ENCODE measurements at places on chromosomes 16 and 17. TPM values are rescaled to one million over a fixed set of nuclear protein-coding genes. Genes with fewer than 3 reads are reported as not detected.

The NPIPB9 gene
- 0.90 TPM for total RNA-seq

GRCh38 chr16:3097266-3097665 lies 1.8 kb downstream of the ZSCAN10 start:
- DNase-seq, result no peak
- no peak overlapping the region for H3K4me3 ChIP-seq
- H3K27me3 ChIP-seq, result no peaks in the 10 kb centered on the region
- H3K4me1 ChIP-seq, result peaks cover 5% of the 10 kb centered on the region

The HLF gene
- total RNA-seq, result 0.13 TPM

- no peaks in the 10 kb centered on the region for H3K36me3 ChIP-seq
- no peak overlapping the region for H3K4me3 ChIP-seq
- no peaks in the 10 kb centered on the region for H3K27me3 ChIP-seq
- no peak overlapping the region for H3K27ac ChIP-seq
- H3K4me1 ChIP-seq, result no peaks in the 10 kb centered on the region
- no peak for DNase-seq
Observed at GRCh38 chr16:85088570-85089199, 23.6 kb downstream of the CIBAR2 start.

- peak overlapping the region; percentile 91 for H3K4me3 ChIP-seq
- H3K27me3 ChIP-seq, result no peaks in the 10 kb centered on the region
- H3K36me3 ChIP-seq, result peaks cover 5% of the 10 kb centered on the region
- H3K27ac ChIP-seq, result peak overlapping the region; percentile 100
- no peak for DNase-seq
Observed at GRCh38 chr17:81551458-81552243, 502 bp downstream of the FAAP100 start.

- H3K4me3 ChIP-seq, result no peak overlapping the region
- no peak for DNase-seq
- H3K36me3 ChIP-seq, result no peaks in the 10 kb centered on the region
- H3K4me1 ChIP-seq, result peaks cover 71% of the 10 kb centered on the region
- H3K27ac ChIP-seq, result peak overlapping the region; percentile 86
Observed at GRCh38 chr16:55501549-55502322, 7.1 kb upstream of the LPCAT2 start.

The ALDOC gene
- total RNA-seq, result 13.4 TPM

DNA sequence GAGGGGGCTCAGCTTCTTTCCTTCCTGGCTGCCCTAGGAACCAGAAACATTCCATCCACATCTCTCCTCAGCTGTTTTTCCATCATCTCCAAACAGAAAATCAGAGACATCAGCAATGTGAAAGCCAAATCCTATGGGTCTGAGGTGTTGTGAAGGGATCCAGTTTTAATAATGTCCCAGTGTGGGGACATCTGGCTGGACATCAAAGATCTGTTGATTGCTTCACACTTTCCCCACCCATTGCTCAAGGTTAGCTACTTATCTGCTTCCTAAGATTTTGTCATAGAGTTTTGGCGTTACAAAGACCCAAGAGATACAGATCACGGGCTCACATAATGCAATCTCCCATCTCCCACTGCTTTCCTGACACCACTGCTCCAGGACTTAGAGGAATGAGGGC lies 47.8 kb upstream of the AXIN2 start:
- H3K27me3 ChIP-seq, result no peaks in the 10 kb centered on the region
- H3K27ac ChIP-seq, result no peak overlapping the region
- DNase-seq, result no peak
- H3K4me1 ChIP-seq, result no peaks in the 10 kb centered on the region

GRCh38 chr17:50177983-50178834 lies 12.4 kb downstream of the SGCA start:
- H3K36me3 ChIP-seq, result no peaks in the 10 kb centered on the region
- peaks cover 31% of the 10 kb centered on the region for H3K4me1 ChIP-seq
- peak; percentile 41 for DNase-seq
- peak overlapping the region; percentile 8 for H3K4me3 ChIP-seq

All from Panc1 (cell line).